ENCODE measurements at places on chromosomes 4 and X.
A peak's percentile ranks its signal among the peaks of the same experiment; 100 is the strongest.

GRCh38 chr4:1210971-1211370 lies 38.0 kb downstream of the CTBP1 start:
- DNase-seq, result no peak

GRCh38 chrX:106415276-106415895 lies 196.4 kb upstream of the RADX start:
- DNase-seq, result peak; percentile 22

DNA sequence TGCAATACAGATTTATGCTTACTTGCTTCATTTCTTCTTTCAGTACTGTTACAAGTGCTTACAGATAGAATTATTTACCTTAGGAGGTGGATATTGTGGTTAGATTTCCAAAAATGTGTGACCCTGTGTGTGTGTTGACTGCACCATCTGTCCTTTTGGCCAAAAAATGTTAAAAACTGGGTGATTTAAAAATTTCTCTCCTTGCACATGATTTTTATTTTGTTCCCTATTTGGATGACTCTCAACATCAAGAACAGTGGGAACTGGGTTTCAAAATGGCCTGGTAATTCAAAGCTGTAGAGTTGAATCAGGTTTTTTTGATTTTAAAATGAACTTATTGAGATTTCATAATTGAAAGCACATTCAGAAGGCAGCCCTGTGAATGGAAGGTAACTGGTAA lies 1132.9 kb downstream of the RAPGEF2 start:
- no peak for DNase-seq

GRCh38 chrX:75522565-75523431 lies at the start of gene ZDHHC15:
TSS of gene ZDHHC15 (minus strand) at chrX:75523037. CDS start at chrX:75523024, 13 bp downstream.
- no peak for DNase-seq

DNA sequence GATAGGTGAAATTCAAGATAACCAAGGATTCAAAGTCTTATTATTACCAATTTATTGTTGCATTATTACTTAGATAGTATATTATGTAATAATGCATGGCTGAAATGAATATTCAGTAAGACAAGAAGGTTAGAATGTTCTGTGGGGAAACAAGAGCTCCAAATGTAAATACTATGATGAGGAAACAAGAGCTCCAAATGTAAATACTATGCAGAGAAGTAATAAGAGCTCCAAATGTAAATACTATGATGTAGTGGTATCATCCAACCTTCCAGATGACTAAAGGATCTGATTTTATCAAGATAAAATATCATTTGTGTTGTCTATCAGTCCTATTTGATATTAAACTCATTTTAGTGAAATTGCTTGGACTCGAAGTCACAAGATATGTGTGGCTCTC lies 82.2 kb upstream of the PCDH18 start:
- DNase-seq, result no peak

DNA sequence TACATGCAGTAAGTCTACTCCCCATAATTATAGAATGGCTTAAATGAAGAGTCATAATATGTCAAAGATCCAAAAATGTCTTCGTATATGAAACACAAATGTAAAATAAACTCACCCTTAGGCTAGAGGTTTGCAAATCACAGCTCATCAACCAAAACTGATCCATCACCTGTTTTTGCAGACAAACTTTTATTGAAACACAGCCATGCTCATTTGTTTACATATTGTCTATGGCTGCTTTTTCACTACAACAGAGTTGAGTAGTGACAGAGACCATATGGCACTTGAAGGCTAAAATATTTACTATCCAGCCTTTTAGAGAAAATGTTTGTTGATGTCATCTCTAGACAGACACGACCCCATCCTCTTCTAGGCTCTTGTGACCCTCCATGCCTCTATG lies 64.5 kb upstream of the GEMIN8 start:
- DNase-seq, result no peak

DNA sequence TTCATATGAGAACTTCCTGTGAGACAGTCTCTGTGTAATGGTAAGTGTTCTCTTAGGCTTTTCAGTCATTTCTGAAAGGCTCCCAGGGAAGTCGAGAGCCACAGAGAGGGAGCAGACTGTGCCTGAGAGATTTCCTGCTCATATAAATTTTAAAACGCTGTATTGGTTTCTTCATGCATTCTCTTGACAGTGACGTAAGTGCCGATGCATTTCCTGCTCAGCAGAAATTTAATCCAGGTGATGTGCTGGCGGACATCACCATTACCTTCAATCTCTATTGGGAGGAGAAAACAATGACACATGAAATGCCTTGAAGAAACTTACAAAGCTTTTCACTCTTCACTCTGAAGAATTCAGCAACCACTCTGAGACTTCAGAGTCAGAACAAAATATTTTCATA lies 383.6 kb downstream of the BMPR1B start:
- DNase-seq, result no peak

DNA sequence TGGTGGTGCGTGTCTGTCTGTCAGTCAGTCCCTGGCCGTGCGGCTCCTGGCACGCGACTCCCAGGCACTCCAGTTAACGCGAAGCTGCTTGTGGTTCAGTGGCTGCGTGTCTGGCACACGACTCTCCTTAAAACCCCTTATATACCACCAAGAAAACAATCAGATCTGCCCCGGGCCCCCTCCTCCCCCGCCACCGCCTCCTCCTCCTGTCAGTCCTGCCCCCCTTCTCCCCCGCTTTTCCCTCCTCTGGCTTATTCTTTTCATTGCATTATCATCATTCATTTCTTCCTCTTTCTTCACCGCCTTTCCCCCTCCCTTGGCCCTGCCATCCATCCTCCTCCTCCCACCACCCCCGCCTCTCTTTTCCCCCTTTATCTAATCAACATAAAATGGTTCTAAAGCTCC lies at the start of gene NEUROG2:
TSS of gene NEUROG2 (minus strand) at position 115 of the 405 bp plus-strand sequence. CDS start 705 bp downstream, outside the sequence.
- no peak for DNase-seq

DNA sequence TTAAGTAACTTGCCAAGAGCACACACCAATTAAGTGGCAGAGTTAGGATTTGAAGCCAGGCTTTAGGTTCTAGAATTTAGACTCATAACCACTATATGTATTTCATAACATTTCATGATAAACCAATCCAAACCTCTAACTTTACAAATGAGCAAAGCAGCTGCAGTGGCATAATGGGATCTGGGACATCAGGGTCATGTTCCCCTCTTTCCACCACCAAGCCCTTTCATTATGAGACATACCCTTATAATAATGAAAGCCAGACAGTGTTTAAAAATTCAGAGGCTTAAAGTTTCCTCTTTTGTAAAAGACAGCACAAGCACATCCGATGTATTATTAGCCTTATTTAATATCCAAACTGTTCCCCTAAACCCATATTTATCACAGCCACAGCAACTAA lies 28.3 kb upstream of the AMELX start:
- no peak for DNase-seq

GRCh38 chr4:184845367-184846021 lies 19.7 kb upstream of the ACSL1 start:
- DNase-seq, result peak; percentile 34

GRCh38 chrX:15894724-15895123 lies 40.1 kb upstream of the AP1S2 start:
- no peak for DNase-seq

GRCh38 chrX:112056476-112056875 lies 26.1 kb downstream of the TRPC5 start:
- DNase-seq, result no peak

GRCh38 chrX:14508025-14508690 lies 21.2 kb upstream of the GLRA2 start:
- DNase-seq, result no peak

DNA sequence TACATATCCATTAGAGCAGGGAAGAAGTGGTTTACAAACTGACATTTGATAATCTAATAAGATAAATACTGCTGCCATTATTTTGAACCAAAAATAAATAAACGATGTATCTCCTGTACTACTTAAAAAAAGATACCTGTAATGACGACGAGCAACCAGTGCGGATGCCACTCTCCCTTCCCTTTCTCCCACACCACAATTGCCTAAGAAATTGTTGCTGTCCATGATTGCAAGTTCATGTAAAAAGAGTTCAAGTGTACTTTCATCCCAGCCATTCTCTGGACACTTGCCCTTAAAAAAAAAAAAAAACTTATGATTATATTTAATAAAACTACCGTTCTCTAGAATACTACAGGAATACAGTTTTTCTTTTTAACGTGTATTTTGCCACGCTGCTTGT lies 1.4 kb downstream of the SEPSECS start:
- no peak for DNase-seq

- no peak for DNase-seq
Observed at GRCh38 chr4:40241941-40242340, 45.1 kb downstream of the RHOH start.

DNA sequence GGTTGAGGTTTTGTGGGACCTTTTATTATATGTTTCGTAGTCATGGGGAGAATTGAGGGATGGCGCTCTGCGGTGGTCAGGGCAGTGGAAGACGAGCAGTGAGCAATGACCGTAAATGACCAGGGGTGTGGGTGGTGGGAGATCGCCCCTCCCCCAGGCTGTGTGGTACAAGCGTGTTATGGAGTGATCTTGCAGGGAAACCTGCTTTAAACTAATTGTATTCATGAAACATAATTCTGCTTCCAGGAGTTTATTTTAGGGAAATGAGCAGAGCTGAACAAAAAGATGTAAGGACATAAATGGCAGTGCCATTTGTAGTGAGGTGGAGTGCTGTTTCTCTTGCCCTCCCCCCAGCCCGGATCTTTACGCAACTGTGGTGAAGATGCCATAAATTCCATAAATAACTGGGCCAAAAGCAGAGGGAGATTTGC lies 20.2 kb downstream of the GYG2 start:
- peak; percentile 57 for DNase-seq

DNA sequence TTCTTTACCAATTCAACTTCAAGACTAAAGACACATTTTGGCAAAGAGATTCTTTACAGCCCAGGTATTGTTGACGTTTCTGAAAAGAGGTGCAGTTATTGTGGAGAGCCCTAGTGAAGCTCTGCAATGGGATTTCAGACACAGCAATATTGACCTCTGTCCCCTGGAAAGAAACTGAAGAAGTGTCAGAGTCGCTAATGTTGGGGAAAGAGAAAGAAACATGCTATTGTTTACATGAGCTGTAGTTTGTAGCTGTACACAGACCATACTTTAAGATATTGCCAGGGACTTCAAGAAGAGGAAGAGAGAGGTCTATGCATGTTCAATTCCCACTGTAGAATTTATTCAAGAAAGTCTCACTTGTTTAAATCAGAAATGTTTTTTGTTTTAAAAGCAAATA lies 497.3 kb upstream of the BOD1L1 start:
- no peak for DNase-seq

- DNase-seq, result peak; percentile 34
Observed at GRCh38 chrX:109384699-109385098, 97.2 kb downstream of the GUCY2F start.

GRCh38 chr4:143771269-143771668 lies 70.8 kb upstream of the FREM3 start:
- DNase-seq, result no peak

DNA sequence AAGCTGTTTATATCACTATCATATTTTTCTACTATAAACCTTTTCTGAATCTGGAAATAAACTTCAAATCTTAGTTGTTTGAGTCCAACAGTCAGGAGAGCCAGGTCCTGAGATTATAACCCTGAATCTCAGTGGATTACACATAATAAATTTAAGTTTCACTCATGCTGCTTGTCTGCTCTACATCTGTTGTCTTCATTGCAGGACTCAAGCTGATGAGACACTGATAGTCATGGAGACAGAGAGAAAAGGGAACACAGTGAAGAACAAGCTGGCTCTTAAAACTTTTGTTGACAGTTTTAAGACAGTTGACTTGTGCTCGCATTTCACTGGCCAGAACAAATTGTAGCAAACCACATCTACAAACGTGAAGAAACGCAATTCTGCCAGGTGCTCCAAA lies 327.0 kb upstream of the CTSO start:
- peak; percentile 17 for DNase-seq

GRCh38 chr4:98571161-98571786 lies 87.1 kb downstream of the TSPAN5 start:
- DNase-seq, result no peak

- peak; percentile 89 for DNase-seq
Observed at GRCh38 chr4:152970102-152970820, 34.1 kb downstream of the FHDC1 start.

GRCh38 chrX:150777328-150777992 lies 84.3 kb downstream of the MTMR1 start:
- no peak for DNase-seq

GRCh38 chrX:46873746-46874145 lies 36.9 kb downstream of the RP2 start:
- DNase-seq, result peak; percentile 45

DNA sequence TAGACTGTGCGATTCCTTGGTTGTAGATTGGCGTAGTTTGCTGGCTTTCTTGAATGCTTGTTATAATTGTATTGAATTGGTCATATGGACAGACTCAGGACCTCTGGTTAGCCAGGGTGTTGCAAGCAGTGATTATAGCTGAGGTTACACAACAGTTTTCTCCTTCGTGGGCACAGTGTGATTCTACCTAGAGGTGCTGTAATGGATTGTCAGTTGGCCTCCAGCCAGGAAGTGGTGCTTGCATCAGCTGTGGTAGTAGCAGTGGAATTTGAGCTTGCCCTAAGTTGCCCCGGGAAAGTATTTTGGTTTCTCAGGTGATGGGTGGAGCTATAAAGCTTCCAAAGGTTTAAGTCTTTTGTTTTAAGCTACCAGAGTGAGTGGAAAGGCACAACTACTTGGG lies 23.1 kb upstream of the GABRG1 start:
- no peak for DNase-seq

DNA sequence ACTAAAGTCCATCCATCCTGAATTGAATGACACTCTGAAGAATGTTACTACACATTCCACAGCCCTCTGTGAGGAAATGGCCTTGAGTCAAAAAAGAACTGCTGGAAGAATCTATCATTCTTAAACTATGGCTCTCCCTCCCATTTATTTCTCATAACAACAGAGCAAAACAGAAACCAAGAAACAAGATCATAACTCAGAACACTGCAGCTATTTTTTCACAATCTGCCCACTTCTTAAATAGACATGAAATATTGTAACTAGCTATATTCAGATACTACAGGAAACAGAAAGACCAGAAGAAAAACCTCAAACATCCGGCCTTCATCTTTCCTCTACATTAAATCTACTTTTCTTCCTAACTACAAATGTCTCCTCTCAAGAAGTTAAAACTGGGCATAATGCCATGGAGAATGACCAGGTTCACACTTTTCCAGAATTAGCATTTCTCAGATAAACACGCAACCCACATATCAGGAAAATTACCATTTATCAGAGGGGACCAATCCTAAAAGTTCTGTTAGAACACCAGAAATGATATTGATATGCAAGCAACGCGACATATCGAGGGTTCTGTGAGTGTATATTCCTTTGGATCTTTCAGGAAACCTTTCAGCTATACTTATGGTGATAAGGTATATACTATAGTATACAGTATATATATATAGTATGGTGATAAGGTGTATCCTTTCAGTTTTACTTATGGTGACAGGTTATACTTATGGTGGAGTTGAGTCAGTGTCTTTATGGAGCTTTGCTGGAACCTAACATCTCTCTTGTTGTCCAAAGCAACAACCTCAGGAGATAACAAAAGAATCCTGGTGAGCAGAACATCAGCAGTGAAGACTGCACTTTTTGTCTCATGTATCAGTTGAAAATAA lies 60.4 kb upstream of the IRF2 start:
- peak; percentile 59 for DNase-seq

- no peak for DNase-seq
Observed at GRCh38 chrX:106220177-106220576, 52.1 kb downstream of the PWWP3B start.

- peak; percentile 46 for DNase-seq
Observed at GRCh38 chrX:134548257-134549201, 88.6 kb downstream of the HPRT1 start.
